ENCODE measurements at places on chromosomes 11 and 22.
A peak's percentile ranks its signal among the peaks of the same experiment; 100 is the strongest.

GRCh38 chr11:96472085-96472484 lies 82.3 kb downstream of the JRKL start:
- no peak for DNase-seq

DNA sequence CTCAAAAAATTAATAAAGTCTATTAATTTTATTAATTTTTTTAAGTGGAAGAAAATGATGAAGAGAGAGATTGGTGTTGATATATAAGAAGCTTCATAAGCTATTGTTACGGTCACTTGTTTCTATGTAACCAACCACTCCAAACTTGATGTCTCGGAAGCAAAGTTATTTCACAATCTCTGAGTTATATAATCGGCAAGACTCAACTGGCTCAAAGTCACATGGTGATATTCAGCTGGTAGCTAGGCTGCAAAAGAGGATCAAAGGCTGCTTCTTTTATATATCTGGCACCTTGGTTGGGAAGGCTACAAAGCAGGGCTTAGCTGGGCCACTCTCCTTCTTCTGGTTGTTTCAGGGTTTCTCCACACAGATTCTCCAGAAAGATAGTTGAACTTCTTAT lies 245.1 kb upstream of the ARHGAP42 start:
- no peak for DNase-seq

- no peak for DNase-seq
Measured at GRCh38 chr11:11265994-11266606, 87.0 kb downstream of the CSNK2A3 start.

DNA sequence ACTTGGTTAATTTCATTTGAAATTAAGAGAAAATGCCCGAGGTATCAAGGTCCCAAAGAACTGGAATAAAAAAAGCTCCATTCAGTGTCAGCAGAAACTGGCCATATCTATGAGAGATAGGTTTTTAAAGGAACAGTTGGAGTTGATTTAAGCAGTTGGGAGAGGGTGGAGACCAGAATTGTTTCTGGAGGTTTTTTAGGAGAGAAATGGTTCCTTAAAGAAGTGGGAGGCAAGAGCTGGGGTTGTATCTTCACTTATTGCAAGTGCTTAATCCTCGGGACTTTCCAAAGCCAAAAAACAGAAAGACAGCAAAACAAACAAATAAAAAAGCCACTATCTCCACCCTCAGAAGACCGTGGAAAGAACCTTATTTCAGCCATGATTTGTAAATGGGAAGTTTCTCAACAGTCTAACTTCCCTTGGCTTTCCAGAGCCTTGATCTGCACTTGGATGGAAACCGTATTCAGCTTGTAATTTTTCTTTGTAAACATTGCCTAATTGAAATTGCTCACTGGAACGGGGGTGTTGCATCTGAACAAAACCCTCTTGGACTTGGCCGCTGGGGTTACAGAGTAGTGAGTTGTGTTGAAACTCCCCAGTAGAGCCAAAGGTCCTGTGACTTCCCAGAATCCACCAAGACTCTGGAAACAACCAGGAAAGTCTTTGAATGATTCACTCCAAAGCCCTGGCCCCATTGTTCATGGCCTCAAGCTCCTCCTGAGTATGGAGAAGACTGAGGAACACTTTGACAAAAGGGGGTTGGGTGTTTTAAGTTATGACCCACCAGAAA lies 115.6 kb downstream of the SLC1A2 start:
- peak; percentile 51 for DNase-seq

DNA sequence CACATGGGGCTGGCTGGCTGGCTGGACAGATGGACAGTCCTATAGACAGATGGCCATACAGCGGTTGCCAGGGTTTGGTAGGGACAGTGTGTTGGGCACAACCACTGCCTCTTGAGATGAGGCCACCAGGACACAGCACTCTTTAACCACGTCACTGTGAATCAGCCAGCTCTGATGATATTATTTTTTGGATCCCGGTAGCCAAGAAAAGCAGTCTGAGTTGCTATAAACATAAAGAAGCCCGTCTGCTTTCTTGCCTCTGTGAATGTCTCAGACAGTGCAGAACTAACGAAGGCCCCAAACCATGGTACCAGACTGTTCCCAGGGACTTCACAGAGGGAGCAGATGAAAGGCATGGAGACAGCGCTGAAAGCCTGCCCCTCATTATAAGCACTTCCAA lies 115.9 kb upstream of the CSNK2A3 start:
- no peak for DNase-seq

- DNase-seq: no peak
Measured at GRCh38 chr22:38215156-38216038, 13.6 kb downstream of the MAFF start.
